ENCODE measurements at places on chromosomes 7 and 10.

DNA sequence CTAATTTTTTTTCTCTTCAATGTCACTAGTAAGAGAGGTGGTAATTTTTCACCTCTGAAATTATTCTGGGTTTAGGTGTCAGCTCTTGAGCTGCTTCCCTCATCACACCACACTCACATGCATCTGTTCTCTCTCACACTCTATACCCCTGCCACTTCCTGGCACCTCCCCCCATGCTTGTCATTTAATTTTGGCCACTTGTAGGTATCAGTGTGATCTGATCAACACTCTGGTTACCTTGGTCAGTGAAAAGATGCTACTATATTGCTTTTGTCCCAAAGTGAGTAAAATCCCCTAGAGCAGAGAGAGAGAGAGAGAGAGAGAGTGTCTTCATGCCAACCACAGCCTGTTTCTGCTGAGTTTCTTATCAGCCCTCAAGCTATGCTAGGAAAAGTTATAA is 42.5 kb downstream of the STK17A start:
- DNase-seq: no peak

GRCh38 chr10:75506930-75507329 is 75.5 kb downstream of the LRMDA start:
- no peak for DNase-seq

- no peak for DNase-seq
Measured at GRCh38 chr10:48449501-48450232, 143.2 kb downstream of the MAPK8 start.

DNA sequence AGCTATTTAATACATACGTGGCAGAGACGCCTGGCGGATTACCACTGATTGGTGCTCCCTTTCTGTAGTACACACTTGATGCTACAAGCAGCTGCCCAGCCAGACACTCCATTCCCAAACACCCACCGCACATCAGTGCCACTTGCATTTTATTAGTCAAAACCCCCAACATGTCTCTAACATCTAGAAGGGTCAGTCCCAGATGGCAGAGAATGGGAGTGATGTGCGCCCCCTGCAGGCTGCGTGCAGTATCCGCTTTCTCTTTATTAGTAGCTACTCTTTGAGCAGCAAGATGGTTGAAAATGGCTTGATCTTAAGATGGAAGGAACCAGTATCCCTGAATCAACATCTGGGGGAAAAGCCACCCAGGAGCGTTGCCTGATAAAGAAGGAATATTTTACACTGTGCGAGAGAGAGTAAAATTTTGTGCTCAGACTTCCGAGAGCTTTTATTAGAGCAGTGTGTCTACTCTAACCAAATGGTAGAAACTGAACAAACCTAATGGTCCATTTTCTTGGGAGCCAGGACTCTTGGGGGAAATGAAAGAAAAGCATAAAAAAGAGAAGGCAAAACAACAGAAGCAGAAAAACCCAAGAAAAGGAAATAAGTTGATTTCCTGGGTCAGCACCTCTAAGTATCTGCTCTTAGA is 78.3 kb downstream of the ST8SIA6 start:
- no peak for DNase-seq

DNA sequence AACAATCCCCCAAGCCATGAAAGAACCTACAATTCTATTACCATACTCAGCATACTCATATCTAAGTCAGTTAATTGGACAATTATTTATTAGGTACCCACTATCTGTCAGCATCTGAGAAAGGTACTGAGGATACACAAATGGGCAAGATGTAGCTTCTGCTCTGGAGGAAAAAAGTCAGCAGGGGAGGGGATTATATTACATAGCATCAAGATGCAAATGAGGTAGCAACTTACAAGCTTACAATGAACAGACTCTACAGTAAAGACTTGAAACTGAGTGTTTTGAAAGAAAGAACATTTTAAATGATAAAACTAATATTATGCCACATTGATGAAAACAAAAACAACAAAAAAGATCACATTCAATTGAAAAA is 10.8 kb upstream of the CUBN start:
- no peak for DNase-seq

DNA sequence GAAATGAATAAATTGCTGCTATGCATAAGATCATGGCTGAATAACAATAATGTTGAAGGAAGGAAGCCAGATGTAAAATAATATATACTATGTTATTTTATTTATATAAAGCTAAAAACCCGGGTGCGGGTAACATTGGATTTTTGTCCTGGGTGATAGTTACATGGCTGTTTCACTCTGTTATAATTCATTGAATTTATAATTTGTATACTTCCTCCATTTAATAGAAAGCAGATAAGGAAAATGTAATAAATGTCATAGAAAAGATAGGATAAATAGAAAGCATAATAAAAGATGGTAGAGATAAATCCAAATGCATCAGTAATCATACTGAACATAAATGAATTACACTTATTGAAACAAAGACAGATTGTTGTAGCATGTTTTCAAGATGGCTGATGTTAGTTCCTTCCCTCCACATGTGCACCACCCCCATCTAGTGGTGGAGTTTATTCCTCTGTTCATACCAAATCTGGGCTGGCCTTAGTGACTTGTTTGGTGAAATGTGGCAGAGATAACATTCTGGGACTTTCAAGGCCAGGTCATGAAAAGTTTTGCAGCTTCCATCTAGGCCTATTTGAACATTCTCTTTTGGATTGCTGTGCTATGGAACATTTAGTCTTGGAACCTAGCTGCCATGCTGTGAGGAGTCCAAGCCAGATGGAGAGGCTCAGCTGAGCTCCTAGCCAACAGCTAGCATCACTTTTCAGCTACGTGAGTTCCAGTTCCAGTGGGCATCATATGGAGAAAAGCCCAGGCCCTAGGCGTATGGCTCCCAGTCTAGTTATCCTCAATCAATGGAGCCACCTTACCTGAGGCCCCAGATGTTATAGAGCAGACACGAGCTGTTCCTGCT is 46.9 kb downstream of the AHCYL2 start:
- DNase-seq: no peak

DNA sequence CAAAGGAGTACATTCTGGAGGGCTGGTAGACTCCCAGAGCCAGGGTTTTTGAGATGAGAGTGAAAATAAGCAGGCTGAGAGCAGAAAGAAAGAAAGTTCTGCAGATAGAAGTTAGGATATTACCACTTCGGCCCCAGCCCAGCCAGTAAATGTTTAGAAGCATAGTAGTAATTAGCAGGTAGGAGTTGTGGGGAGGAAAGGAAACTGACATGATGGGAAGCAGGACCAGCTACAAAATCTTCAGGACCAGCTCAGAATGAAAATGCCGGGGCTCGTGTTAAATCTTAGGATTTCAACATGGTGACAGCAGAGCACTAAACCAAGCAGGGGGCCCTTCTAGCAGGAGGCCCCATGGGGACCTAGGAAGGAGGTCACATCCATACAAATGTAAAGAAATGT is 28.7 kb downstream of the PRSS2 start:
- no peak for DNase-seq

GRCh38 chr7:116630357-116630756 is 41.6 kb upstream of the MET start:
- no peak for DNase-seq

GRCh38 chr7:71349682-71350481 is 217.9 kb downstream of the GALNT17 start:
- no peak for DNase-seq

GRCh38 chr7:150850273-150850672 is 2.0 kb upstream of the AOC1 start:
- no peak for DNase-seq

GRCh38 chr10:120422457-120422856 is 34.6 kb upstream of the PLPP4 start:
- DNase-seq: no peak

GRCh38 chr7:155223503-155223902 is 74.2 kb upstream of the INSIG1 start:
- DNase-seq: no peak

DNA sequence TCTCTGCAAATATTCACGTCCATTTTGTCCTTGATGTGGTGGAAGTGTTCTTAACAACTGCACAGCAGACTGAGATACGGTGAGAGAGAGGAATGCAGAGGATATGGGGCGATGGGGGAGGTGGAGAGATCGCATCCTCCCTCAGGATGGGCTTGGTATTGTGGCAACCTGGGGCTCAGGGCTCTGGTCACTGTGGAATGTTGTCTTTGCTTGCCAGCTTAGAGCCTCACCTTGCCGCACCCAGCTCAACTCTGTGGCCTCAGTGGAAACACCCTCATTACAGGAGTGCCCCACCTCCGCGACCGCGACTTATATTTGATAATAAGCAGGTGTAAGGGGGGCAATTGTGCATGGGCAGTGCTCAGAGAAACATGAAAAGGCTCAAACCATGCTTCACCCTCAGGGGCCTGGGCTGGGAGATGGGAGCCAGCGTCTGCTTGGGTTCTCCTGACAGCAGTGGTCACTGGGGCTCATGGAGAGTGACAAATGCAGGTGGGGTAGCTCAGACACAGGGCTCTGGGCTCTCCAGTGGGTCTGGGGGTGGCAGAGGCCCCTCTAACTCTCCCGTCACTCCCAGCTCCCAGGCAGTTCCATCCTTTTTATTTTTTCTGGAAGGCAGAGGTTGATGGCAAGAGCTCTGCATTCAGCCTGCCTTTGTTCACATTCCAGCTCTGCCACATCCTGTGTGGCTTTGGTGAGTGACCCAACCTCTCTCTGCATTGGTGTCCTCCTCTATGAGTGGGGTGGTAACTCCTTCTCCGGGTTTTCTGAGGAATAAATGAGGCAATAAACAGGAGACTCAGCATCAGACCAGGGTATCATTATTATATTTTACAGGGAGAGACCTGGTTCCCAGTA is 43.1 kb upstream of the EMX2 start:
- DNase-seq: no peak

GRCh38 chr7:74056096-74056915 is 27.3 kb upstream of the LIMK1 start:
- no peak for DNase-seq

DNA sequence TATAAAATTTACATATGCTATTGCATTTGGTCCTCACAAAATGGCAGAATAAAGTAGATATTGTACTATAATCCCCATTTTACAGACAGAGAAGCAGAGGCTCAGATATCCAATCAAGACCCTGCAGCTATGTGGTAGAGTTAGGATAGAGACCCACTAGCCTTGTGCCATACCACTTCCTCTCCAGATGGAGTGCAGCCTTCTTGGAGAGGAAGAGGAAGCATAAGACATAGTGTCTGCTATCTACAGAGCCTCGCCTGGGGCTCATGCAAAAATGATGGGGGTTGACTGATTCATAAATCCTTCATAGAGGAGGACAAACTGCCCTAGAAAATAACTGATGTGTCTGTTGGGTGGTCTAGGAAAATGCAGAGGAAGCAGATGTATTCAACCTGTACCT is 447.3 kb downstream of the KCNMA1 start:
- DNase-seq: no peak
